Calu3 (cell line): ENCODE measurements at places on chromosomes 3 and 15. TPM values are rescaled to one million over a fixed set of nuclear protein-coding genes. Genes with fewer than 3 reads are reported as not detected.

GRCh38 chr15:42502477-42502876, 7.0 kb downstream of the SNAP23 start:
- DNase-seq: no peak
- H3K36me3 ChIP-seq: peaks cover 3% of the 10 kb centered on the region
- H3K4me3 ChIP-seq: no peak overlapping the region

- no peak overlapping the region for H3K4me3 ChIP-seq
- peaks cover 10% of the 10 kb centered on the region for H3K4me1 ChIP-seq
- DNase-seq: no peak
- H3K27me3 ChIP-seq: no peaks in the 10 kb centered on the region
- no peaks in the 10 kb centered on the region for H3K36me3 ChIP-seq
- no peak overlapping the region for H3K27ac ChIP-seq
These were observed 951.6 kb downstream of the TUSC7 start for GRCh38 chr3:117660941-117661817.

Gene GANC
- 10.8 and 12.7 TPM in 2 replicates for total RNA-seq

- peaks cover 17% of the 10 kb centered on the region for H3K36me3 ChIP-seq
- H3K4me1 ChIP-seq: no peaks in the 10 kb centered on the region
- no peak overlapping the region for H3K27ac ChIP-seq
- H3K4me3 ChIP-seq: no peak overlapping the region
These were observed 7.8 kb downstream of the CAMK1 start for GRCh38 chr3:9761919-9762318.

DNA sequence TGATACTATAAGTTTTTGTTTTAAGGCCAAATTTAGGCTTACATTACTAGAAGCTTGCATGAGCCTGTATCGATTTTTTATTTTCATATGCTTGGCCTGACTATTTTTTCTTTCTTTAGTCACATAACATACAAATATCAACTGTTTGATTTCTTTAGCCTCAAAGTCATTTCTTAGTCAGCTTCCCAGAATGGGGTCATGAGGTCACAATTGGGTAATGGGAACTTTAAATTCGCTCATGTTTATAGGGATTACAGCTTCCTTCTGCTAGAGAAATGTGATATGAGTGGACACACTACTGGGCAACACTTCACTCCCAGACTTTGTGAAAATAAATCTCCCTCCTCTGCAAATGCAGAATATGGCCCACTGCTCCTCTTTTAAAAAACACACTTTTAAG, 9.1 kb upstream of the TIPARP start:
- no peak overlapping the region for H3K4me3 ChIP-seq
- no peaks in the 10 kb centered on the region for H3K27me3 ChIP-seq
- H3K36me3 ChIP-seq: no peaks in the 10 kb centered on the region
- no peak overlapping the region for H3K27ac ChIP-seq

- no peak for DNase-seq
- H3K36me3 ChIP-seq: no peaks in the 10 kb centered on the region
- H3K27me3 ChIP-seq: peaks cover 61% of the 10 kb centered on the region
- no peaks in the 10 kb centered on the region for H3K4me1 ChIP-seq
- H3K27ac ChIP-seq: no peak overlapping the region
These were observed 75.7 kb downstream of the TMEM266 start for GRCh38 chr15:76135516-76135915.

Gene GPR176
- total RNA-seq: 7.3 and 10.2 TPM in 2 replicates

- H3K4me3 ChIP-seq: no peak overlapping the region
- H3K27ac ChIP-seq: no peak overlapping the region
- no peak for DNase-seq
- no peaks in the 10 kb centered on the region for H3K36me3 ChIP-seq
These were observed 18.6 kb upstream of the SECISBP2L start for GRCh38 chr15:49064884-49065283.

DNA sequence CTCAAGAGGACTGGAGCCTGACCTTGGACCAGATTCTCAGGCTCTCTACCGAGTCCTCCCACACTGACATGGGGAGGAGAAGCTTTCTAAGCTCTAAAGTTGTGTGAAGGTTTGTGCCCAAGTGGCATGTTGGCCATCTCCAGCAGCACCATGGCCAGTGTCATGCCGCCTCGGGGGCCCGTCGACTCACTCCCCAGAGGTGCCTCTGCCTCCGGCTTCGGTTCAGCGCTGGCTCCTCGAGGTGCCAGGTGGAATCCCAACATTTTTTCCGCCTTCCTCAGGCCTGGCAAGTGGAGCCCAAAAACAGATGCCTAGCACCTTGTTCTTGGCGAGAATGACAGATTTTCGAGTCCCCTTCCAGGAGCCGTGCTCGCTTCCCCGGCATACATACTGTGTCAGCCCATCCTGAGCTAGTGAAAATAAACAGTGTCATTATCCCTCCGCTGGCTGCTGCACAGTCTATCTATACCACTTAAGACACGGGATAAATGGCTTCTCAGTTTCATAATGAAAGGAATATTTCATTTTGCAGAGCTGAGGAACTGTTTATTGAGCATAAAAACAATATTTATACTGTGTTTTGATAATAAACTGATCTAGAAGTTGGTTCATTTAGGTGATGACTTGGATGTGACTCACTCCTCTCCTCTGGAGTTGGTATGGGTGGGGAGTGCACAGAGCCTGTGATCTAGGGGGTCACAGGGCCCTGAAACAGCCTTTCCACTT, 328.5 kb upstream of the TLE3 start:
- H3K36me3 ChIP-seq: no peaks in the 10 kb centered on the region
- H3K4me1 ChIP-seq: peaks cover 9% of the 10 kb centered on the region
- no peak for DNase-seq
- no peak overlapping the region for H3K4me3 ChIP-seq
- no peak overlapping the region for H3K27ac ChIP-seq
- H3K27me3 ChIP-seq: peaks cover 39% of the 10 kb centered on the region

DNA sequence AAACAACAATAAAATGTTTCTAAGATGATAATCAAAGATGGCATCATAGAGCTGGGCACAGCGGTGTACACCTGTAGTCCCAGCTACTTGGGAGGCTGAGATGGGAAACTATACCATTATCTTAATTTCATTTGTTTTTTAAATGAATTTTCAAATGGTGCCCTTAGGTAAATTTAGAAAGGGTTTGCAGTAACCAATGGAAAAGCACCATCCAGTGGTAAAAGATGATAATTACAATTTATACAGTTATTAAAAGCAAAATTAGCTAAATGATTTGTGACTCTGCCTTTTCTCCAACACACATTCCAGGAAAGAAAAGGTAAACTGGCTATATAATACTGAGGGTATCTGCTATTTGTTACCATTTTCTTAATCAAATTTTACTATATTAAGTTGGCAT, 14.4 kb upstream of the ANKRD28 start:
- no peaks in the 10 kb centered on the region for H3K27me3 ChIP-seq
- no peaks in the 10 kb centered on the region for H3K36me3 ChIP-seq
- no peak overlapping the region for H3K4me3 ChIP-seq

DNA sequence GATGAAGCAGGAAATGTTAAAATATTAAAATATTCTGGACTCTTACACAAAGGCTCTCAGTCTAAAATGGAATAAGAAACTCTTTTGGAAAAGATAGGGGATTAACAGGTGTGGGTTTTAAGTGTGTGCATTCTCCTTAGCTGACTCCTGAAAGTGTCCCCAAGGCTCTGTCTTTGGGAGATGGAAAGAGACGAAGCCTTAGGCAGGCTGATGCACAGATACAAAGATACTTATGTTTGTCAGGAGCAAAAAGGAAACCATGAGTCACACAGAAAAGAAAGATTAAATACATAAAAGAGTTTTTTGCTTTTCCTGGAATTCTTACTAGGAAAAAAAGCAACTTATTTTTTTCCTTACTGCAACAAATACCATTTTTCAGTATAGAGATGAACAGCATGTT, 23.8 kb upstream of the ABI3BP start:
- H3K27me3 ChIP-seq: no peaks in the 10 kb centered on the region
- no peak overlapping the region for H3K4me3 ChIP-seq
- DNase-seq: no peak
- peaks cover 28% of the 10 kb centered on the region for H3K4me1 ChIP-seq
- H3K36me3 ChIP-seq: peaks cover 5% of the 10 kb centered on the region

- no peak overlapping the region for H3K27ac ChIP-seq
- no peak overlapping the region for H3K4me3 ChIP-seq
- DNase-seq: no peak
- no peaks in the 10 kb centered on the region for H3K27me3 ChIP-seq
These were observed 67.4 kb upstream of the RPL35A start for GRCh38 chr3:197882586-197882985.

Gene CMTM8
- 19.0 and 19.9 TPM in 2 replicates for total RNA-seq

DNA sequence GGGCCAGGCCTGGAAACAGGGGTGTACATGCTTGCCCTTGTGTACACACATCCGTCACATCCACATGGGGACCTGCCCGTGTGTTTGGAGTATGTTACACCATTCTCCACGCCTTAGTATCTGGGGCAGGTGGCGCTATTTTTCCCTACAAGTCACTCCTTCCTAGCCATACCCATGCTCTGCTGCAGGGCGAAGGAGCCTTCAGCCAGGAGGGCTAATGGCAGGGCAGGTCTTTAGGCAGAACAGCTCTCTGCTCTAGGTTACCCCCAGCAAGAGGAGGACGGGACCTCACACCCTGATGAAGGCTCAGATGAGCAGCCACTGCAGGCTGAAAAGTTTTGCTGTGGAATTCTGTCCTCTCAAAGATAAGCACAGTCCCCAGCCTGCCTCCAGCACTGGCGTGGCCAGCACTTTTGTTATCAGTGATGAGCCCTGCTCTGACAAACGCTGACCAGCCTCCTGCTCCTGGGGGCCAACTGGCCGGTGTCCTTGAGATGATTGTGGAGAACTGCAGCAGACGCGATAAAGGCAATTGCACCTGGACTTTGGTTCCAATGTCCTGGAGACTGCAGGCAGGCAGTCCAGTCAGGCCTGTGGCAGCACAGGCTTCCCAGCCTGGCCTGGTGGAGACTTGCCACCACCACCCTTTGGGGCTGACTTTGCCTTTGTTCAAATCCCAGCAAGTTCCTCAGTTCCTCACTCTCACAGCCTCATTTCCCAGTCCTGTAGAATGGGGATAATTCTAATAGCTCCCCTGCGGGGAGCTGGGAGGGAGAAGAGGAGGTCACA, 19.8 kb upstream of the PIGZ start:
- H3K4me3 ChIP-seq: no peak overlapping the region
- peak; percentile 28 for DNase-seq
- no peaks in the 10 kb centered on the region for H3K36me3 ChIP-seq
- no peak overlapping the region for H3K27ac ChIP-seq
- H3K27me3 ChIP-seq: peaks cover 56% of the 10 kb centered on the region

Gene LMOD3
- not detected in 2 replicates for total RNA-seq

GRCh38 chr3:125602752-125603649, 7.7 kb upstream of the OSBPL11 start:
- H3K36me3 ChIP-seq: peaks cover 5% of the 10 kb centered on the region
- peak; percentile 58 for DNase-seq
- H3K4me3 ChIP-seq: peak overlapping the region; percentile 39
- H3K27me3 ChIP-seq: no peaks in the 10 kb centered on the region
- H3K4me1 ChIP-seq: peaks cover 9% of the 10 kb centered on the region

GRCh38 chr15:90059208-90059985, 42.9 kb downstream of the IDH2 start:
- DNase-seq: no peak
- H3K4me1 ChIP-seq: peaks cover 13% of the 10 kb centered on the region
- no peaks in the 10 kb centered on the region for H3K27me3 ChIP-seq
- H3K27ac ChIP-seq: no peak overlapping the region
- peaks cover 6% of the 10 kb centered on the region for H3K36me3 ChIP-seq

GRCh38 chr15:40511093-40511471, 40.3 kb downstream of the CHST14 start:
- DNase-seq: no peak
- no peak overlapping the region for H3K27ac ChIP-seq
- peaks cover 25% of the 10 kb centered on the region for H3K4me1 ChIP-seq
- H3K4me3 ChIP-seq: peak overlapping the region; percentile 73
- peaks cover 9% of the 10 kb centered on the region for H3K36me3 ChIP-seq
- H3K27me3 ChIP-seq: no peaks in the 10 kb centered on the region

- no peak overlapping the region for H3K27ac ChIP-seq
- H3K4me1 ChIP-seq: peaks cover 27% of the 10 kb centered on the region
- H3K36me3 ChIP-seq: peaks cover 17% of the 10 kb centered on the region
- H3K27me3 ChIP-seq: no peaks in the 10 kb centered on the region
- no peak for DNase-seq
- H3K4me3 ChIP-seq: no peak overlapping the region
These were observed 4.3 kb upstream of the RAD18 start for GRCh38 chr3:8967553-8967952.

- peak overlapping the region; percentile 29 for H3K4me3 ChIP-seq
- H3K27ac ChIP-seq: peak overlapping the region; percentile 90
- DNase-seq: no peak
These were observed 58.0 kb downstream of the MCF2L2 start for GRCh38 chr3:183370391-183370790.

Gene DPPA4
- total RNA-seq: not detected in 2 replicates

- peak; percentile 10 for DNase-seq
- no peak overlapping the region for H3K4me3 ChIP-seq
- no peaks in the 10 kb centered on the region for H3K4me1 ChIP-seq
- no peaks in the 10 kb centered on the region for H3K36me3 ChIP-seq
- no peak overlapping the region for H3K27ac ChIP-seq
- H3K27me3 ChIP-seq: no peaks in the 10 kb centered on the region
These were observed 58.5 kb upstream of the ZNF148 start for GRCh38 chr3:125433611-125434041.

Gene PLAAT1
- 6.2 and 7.3 TPM in 2 replicates for total RNA-seq

- H3K36me3 ChIP-seq: peaks cover 7% of the 10 kb centered on the region
- H3K27ac ChIP-seq: peak overlapping the region; percentile 41
- no peaks in the 10 kb centered on the region for H3K27me3 ChIP-seq
These were observed 365.9 kb upstream of the THBS1 start for GRCh38 chr15:39215015-39215414.

- H3K27me3 ChIP-seq: peaks cover 4% of the 10 kb centered on the region
- H3K27ac ChIP-seq: no peak overlapping the region
- H3K4me3 ChIP-seq: no peak overlapping the region
- no peaks in the 10 kb centered on the region for H3K36me3 ChIP-seq
- DNase-seq: no peak
- peaks cover 15% of the 10 kb centered on the region for H3K4me1 ChIP-seq
These were observed 721 bp downstream of the CSTA start for GRCh38 chr3:122325769-122326168.

- H3K27me3 ChIP-seq: no peaks in the 10 kb centered on the region
- H3K36me3 ChIP-seq: peaks cover 15% of the 10 kb centered on the region
- peaks cover 72% of the 10 kb centered on the region for H3K4me1 ChIP-seq
- H3K27ac ChIP-seq: peak overlapping the region; percentile 77
- peak overlapping the region; percentile 33 for H3K4me3 ChIP-seq
These were observed 181.0 kb downstream of the THSD4 start for GRCh38 chr15:71296315-71296679.

- no peaks in the 10 kb centered on the region for H3K36me3 ChIP-seq
- H3K27ac ChIP-seq: no peak overlapping the region
- no peaks in the 10 kb centered on the region for H3K4me1 ChIP-seq
- H3K4me3 ChIP-seq: no peak overlapping the region
- peaks cover 52% of the 10 kb centered on the region for H3K27me3 ChIP-seq
These were observed 53.0 kb downstream of the SLC6A1 start for GRCh38 chr3:11045536-11045935.

Gene EOMES
- total RNA-seq: 0.61 and 0.73 TPM in 2 replicates

- no peak for DNase-seq
- H3K4me1 ChIP-seq: no peaks in the 10 kb centered on the region
- H3K27ac ChIP-seq: no peak overlapping the region
- H3K4me3 ChIP-seq: no peak overlapping the region
- no peaks in the 10 kb centered on the region for H3K36me3 ChIP-seq
These were observed 29.6 kb upstream of the IFT57 start for GRCh38 chr3:108251844-108252243.

Gene STRIT1
- not detected in 2 replicates for total RNA-seq
